ENCODE measurements at places on chromosomes 16 and 17. TPM values are rescaled to one million over a fixed set of nuclear protein-coding genes. Genes with fewer than 3 reads are reported as not detected.

The CDH1 gene
- 8.6 TPM for total RNA-seq

The CTRB2 gene
- total RNA-seq, result not detected

The MMP15 gene
- total RNA-seq, result 0.84 TPM

- H3K4me1 ChIP-seq, result no peaks in the 10 kb centered on the region
- peaks cover 13% of the 10 kb centered on the region for H3K36me3 ChIP-seq
- no peaks in the 10 kb centered on the region for H3K27me3 ChIP-seq
- DNase-seq, result no peak
- no peak overlapping the region for H3K27ac ChIP-seq
These were observed 17.4 kb downstream of the RPA1 start for GRCh38 chr17:1847191-1847590.

DNA sequence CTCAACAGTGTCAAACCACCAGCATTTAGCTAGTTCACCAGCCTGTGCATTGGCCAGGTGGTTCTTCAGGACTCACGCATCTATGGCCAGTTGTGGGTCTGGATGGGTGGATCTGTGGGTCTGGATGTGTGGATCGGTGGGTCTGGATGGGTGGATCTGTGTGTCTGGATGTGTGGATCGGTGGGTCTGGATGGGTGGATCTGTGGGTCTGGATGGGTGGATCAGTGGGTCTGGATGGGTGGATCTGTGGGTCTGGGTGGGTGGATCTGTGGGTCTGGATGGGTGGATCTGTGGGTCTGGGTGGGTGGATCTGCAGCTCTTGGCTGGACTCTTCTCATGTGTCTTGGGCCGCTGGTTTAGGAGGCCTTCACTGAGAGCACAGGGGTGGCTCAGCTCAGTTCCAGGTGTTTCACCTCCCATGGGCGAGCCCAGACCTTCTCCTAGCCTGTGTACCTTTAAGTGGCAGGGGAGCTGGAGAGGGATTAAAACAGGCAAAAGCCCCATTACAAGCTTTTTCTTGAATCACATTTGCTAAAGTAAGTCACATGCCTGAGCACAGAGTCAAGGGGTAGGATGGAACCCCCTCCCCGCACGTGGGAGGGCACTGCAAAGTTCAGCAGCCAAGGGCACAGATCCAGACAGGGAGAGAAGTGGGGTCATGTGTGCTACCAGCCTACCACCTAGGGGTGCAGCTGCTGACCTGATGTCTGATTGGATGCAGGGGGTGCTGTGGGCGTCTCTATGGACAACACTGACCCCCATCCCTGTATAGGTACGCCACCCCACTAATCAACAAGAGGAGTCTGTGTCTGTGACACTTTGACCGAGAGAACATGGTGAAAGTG, 3.4 kb upstream of the NUBP1 start:
- H3K27ac ChIP-seq, result no peak overlapping the region
- H3K36me3 ChIP-seq, result no peaks in the 10 kb centered on the region
- H3K27me3 ChIP-seq, result no peaks in the 10 kb centered on the region
- DNase-seq, result no peak

- peaks cover 5% of the 10 kb centered on the region for H3K36me3 ChIP-seq
- DNase-seq, result no peak
- H3K4me3 ChIP-seq, result no peak overlapping the region
- H3K4me1 ChIP-seq, result peaks cover 16% of the 10 kb centered on the region
- H3K27me3 ChIP-seq, result peaks cover 66% of the 10 kb centered on the region
These were observed 7.4 kb upstream of the TBX4 start for GRCh38 chr17:61444831-61445230.

DNA sequence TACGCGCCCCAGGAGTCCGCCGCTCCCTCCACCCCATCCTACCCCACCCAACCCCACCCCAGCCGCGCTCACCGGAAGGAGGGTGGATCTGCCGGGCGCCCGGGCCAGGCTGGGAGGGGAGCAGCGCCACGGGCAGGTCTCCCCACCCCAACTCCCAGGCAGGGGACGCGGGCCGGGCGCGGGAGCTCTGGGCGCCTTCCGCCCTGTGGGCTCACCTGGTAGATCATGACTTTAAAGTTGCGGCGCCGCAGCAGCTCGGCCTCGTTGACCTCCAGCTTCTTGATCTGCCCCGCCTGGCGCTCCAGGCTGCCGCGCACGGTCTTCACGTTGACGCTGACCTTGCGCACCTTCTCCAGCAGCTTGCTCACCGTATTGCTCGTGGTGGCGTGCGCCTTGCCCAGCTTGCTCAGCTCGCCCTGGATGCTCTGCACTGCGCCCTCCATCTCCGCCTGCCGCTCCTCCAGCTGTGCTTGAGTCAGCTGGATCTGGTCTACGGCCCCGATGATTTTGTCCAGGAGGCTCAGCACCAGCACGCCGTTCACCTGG, 571 bp downstream of the CAVIN1 start:
- peaks cover 38% of the 10 kb centered on the region for H3K27me3 ChIP-seq
- H3K27ac ChIP-seq, result no peak overlapping the region
- peaks cover 31% of the 10 kb centered on the region for H3K4me1 ChIP-seq
- peak; percentile 51 for DNase-seq
- no peaks in the 10 kb centered on the region for H3K36me3 ChIP-seq
- peak overlapping the region; percentile 91 for H3K4me3 ChIP-seq

DNA sequence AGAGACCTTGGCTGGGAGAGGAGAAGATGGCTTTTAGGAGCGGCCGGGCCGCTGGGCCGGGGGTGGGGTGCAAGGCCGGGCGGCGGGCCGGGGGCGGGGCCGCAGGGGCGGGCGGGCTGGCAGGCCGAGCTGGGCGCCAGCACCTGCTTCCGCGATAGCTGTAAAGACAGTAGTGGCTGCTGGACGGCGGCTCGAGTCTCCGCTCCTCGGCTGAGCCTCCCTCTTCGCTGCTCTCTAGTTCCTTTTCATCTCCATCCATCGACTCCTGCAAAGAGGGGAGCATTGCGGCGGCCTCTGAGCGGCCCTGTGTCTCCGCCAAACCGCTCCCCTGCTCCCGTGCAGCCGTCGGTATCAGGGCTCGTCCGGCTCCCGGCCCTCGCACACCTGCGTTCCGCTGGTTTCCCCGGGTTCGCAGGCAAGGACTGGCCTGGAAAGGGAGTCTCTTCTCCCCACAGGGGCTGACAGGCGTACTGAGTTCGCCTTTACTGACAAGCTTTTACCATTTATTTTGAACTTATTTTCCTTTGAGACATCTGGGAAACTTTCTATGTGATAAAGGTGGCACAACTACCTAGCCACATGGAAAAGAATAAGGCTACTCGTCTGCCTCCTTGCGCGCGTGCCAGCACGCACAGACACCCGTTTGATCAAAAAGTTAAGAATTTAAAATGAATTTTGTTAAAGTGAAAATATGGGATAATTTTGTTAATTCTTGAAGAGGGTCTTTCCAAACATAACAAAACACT, at the start of gene C17orf75:
C17orf75 (minus strand) TSS at position 317 of the 746 bp plus-strand sequence; CDS start at position 283, 34 bp downstream.
- H3K27me3 ChIP-seq, result no peaks in the 10 kb centered on the region
- peak within 1 kb of the TSS; percentile 92 for H3K27ac ChIP-seq

GRCh38 chr17:45984368-45984767, 14.7 kb upstream of the STH start:
- no peak overlapping the region for H3K27ac ChIP-seq
- DNase-seq, result no peak
- H3K4me1 ChIP-seq, result no peaks in the 10 kb centered on the region
- H3K4me3 ChIP-seq, result no peak overlapping the region
- no peaks in the 10 kb centered on the region for H3K36me3 ChIP-seq

The SYT17 gene
- 0.39 TPM for total RNA-seq

DNA sequence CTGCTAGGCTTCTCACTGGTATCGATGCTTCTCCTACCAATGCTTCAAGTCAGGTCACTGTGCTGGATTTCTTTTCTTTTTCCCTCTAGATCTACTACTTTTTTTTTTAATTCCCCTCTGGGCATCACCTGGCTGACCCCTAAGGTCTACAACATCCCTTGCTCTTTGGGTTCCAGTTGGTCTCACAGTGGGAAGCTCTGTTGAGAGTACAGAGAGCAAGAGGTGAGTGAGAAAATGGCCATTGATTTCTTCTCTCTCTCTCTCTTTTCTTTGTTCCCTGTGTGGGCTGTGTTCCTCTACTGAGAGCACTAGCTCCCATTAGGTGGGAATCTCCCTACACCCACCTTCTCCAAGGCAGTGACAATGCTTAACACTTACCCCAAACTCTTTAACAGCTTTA, 413.4 kb downstream of the KCNJ2 start:
- no peak for DNase-seq
- no peak overlapping the region for H3K4me3 ChIP-seq
- H3K27ac ChIP-seq, result no peak overlapping the region
- H3K36me3 ChIP-seq, result no peaks in the 10 kb centered on the region
- no peaks in the 10 kb centered on the region for H3K4me1 ChIP-seq

- peaks cover 6% of the 10 kb centered on the region for H3K4me1 ChIP-seq
- peaks cover 8% of the 10 kb centered on the region for H3K36me3 ChIP-seq
- no peaks in the 10 kb centered on the region for H3K27me3 ChIP-seq
- no peak overlapping the region for H3K4me3 ChIP-seq
- no peak overlapping the region for H3K27ac ChIP-seq
- no peak for DNase-seq
These were observed 54.1 kb downstream of the SOCS3 start for GRCh38 chr17:78305801-78306200.

The LPCAT2 gene
- total RNA-seq, result 1.5 TPM

GRCh38 chr16:57572978-57573728, 30.7 kb downstream of the ADGRG5 start:
- DNase-seq, result no peak
- no peak overlapping the region for H3K4me3 ChIP-seq
- H3K36me3 ChIP-seq, result peaks cover 13% of the 10 kb centered on the region
- peak overlapping the region; percentile 79 for H3K27ac ChIP-seq

- H3K4me1 ChIP-seq, result peaks cover 42% of the 10 kb centered on the region
- no peak overlapping the region for H3K4me3 ChIP-seq
- peaks cover 60% of the 10 kb centered on the region for H3K27me3 ChIP-seq
- no peak overlapping the region for H3K27ac ChIP-seq
- DNase-seq, result peak; percentile 54
These were observed 44.7 kb downstream of the METRNL start for GRCh38 chr17:83123896-83124801.

- H3K4me1 ChIP-seq, result no peaks in the 10 kb centered on the region
- no peak for DNase-seq
- peaks cover 5% of the 10 kb centered on the region for H3K36me3 ChIP-seq
- H3K4me3 ChIP-seq, result no peak overlapping the region
- no peaks in the 10 kb centered on the region for H3K27me3 ChIP-seq
- no peak overlapping the region for H3K27ac ChIP-seq
These were observed 87.9 kb downstream of the ZNF18 start for GRCh38 chr17:11909348-11909747.

DNA sequence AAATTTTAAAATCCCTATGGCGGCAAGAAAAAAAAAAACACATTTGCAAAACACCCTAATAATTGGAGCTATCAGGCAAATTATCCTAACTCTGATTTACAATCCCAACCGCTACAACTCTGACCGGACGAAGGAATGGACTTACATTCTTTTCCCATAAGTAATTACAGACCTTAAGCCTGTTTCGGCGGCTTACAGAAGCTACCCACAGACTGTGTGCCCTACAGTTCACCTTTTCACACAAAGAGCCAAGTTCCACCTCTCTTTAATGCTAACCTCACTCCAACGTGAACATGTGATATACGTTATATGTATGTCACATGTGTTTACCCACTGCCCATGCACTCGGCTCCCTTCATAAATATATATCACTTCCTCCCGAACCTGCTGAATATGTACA, 8.7 kb upstream of the MEAK7 start:
- H3K27ac ChIP-seq, result peak overlapping the region; percentile 22
- H3K4me1 ChIP-seq, result peaks cover 77% of the 10 kb centered on the region
- H3K27me3 ChIP-seq, result no peaks in the 10 kb centered on the region
- no peak for DNase-seq

The C17orf107 gene
- 4.7 TPM for total RNA-seq

GRCh38 chr17:45651145-45651709, 132.9 kb upstream of the CRHR1 start:
- DNase-seq, result no peak
- no peak overlapping the region for H3K4me3 ChIP-seq
- no peaks in the 10 kb centered on the region for H3K27me3 ChIP-seq
- H3K4me1 ChIP-seq, result peaks cover 3% of the 10 kb centered on the region
- H3K27ac ChIP-seq, result no peak overlapping the region

The ETV4 gene
- 1.2 TPM for total RNA-seq

GRCh38 chr17:77365584-77366186, 224.9 kb downstream of the SEC14L1 start:
- H3K27me3 ChIP-seq, result peaks cover 6% of the 10 kb centered on the region
- DNase-seq, result peak; percentile 33
- H3K36me3 ChIP-seq, result no peaks in the 10 kb centered on the region
- H3K4me1 ChIP-seq, result peaks cover 69% of the 10 kb centered on the region
- H3K27ac ChIP-seq, result no peak overlapping the region
- no peak overlapping the region for H3K4me3 ChIP-seq

DNA sequence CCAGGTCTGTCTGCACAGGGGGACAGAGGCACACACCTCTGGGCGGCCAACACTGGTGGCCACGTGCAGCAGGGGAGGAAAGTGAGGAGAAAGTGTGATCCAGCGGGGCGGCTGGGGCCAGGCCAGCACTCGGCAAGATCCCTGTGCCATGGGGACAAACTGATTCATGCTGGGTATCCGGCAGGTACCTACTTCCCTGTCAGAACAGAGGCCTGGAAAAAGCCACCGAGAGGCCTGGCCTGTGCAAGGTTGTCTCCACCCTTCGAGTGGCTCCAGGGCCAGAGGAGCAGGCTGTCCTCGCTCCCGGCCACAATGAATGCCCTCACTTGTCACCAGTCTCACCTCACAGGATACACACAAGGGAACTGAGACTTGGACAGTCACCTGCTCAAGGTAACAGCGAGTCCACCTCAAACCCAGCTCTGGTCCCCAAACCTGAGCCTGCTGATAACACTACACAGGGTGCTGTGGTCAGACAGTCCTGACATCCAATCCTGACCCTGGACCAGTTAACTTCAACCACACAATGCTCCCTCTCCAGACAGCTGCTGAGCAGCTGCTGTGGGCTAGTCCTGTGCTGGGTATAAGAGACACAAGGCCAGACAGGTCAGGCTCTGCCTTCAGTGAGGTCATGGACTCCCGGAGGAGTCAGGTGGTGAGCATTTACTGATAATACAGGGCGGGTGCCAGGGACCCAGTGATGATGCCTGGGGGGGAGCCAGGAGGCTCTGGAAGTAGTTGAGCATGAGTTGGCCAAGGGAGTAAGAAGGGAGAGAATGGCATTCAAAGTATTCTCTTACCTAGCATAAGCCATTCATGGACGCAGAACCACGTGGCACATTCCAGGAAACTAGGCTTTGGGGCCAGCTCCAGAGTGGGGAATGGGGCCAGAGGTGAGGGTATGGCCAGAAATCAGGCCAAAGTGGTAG, 53.0 kb downstream of the VAC14 start:
- no peaks in the 10 kb centered on the region for H3K27me3 ChIP-seq
- no peak overlapping the region for H3K27ac ChIP-seq
- no peak for DNase-seq
- peaks cover 24% of the 10 kb centered on the region for H3K4me1 ChIP-seq

GRCh38 chr16:87324411-87325275, 7.5 kb upstream of the C16orf95 start:
- peak; percentile 41 for DNase-seq
- no peaks in the 10 kb centered on the region for H3K4me1 ChIP-seq
- no peak overlapping the region for H3K27ac ChIP-seq
- H3K36me3 ChIP-seq, result peaks cover 1% of the 10 kb centered on the region

- peaks cover 2% of the 10 kb centered on the region for H3K36me3 ChIP-seq
- peaks cover 40% of the 10 kb centered on the region for H3K4me1 ChIP-seq
- H3K4me3 ChIP-seq, result peak overlapping the region; percentile 97
- peak overlapping the region; percentile 82 for H3K27ac ChIP-seq
- H3K27me3 ChIP-seq, result no peaks in the 10 kb centered on the region
These were observed 1.2 kb downstream of the DUSP14 start for GRCh38 chr17:37490638-37491614.

GRCh38 chr16:30622455-30623032, 12.4 kb upstream of the ZNF689 start:
- DNase-seq, result no peak
- no peaks in the 10 kb centered on the region for H3K27me3 ChIP-seq

- peaks cover 41% of the 10 kb centered on the region for H3K4me1 ChIP-seq
- peak overlapping the region; percentile 71 for H3K27ac ChIP-seq
- peaks cover 30% of the 10 kb centered on the region for H3K36me3 ChIP-seq
- H3K27me3 ChIP-seq, result no peaks in the 10 kb centered on the region
These were observed 292.7 kb upstream of the TNRC6C start for GRCh38 chr17:77665833-77666232.

Measured in activated T-cell treated with anti-CD3 and anti-CD28 coated beads, Interleukin-2, amount 50 U/mL, for 72 hours (primary cell).